Stimulated activated CD8-positive, alpha-beta memory T cell treated with anti-CD3 and anti-CD28 coated beads, Interleukin-7, amount 100 ng/mL, for 24 hours (primary cell): ENCODE measurements at places on chromosomes 3 and 15.

- DNase-seq = no peak
These were observed 55.6 kb downstream of the CGGBP1 start for GRCh38 chr3:88003115-88003755.

GRCh38 chr3:196968233-196969133 is at the start of gene PIGZ:
Gene PIGZ, minus strand, starts transcription at chr3:196968833. Its CDS starts 16,802 bp downstream, at chr3:196952031.
- DNase-seq = no peak

DNA sequence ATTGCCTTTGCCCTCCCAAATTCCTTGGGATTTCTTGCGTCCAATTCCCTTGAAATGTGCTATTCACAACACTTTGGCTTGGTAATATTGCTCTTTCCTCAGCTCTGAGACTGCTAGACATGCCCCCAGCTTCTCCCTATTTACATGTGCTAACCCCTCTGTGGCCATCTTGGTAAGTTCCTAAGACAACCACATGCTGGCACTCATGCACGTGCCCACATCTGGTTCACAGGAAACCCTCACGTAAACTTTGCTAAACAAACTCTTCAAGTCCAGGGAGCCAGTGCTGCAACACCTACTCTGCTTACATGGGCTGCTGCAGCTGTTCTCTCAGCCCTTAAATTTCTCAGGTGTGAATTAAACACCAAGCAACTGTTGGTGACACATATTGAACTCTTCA is 121.8 kb downstream of the ADAMTSL3 start:
- DNase-seq = no peak

DNA sequence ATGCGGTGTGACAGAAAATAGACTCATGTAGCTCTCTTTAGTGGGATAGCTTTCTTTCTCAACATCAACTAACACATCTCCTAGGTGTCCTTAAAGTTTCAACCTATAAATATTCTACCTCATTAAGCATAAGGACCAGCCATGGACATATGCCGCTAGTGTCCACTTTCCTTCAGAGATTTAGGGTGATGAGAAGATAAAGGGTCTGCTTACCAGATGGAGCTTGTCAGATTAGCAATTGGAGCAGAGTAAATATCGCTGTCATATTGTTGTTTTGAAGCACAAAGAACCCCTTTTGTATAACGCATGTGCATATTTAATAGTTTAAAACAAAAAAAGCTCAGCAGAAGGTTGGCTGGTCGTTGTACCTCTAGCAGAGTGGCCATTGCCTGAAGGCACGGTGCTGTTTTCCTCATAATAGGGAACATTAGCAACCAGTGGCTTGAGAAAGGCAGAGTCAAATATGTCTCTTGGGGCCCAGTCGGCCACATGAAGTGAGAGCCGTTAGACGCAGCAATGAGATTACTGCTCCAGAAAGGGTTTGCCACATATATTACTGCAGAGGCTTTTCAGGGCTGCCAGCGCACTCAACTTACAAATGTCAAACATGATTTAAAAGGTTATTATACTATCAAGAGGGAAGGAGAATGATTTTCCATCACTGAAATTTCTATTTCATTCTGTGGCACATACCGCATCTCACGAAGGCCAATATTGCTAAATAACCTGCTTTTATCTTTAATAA is 264.2 kb downstream of the ROBO2 start:
- no peak for DNase-seq

DNA sequence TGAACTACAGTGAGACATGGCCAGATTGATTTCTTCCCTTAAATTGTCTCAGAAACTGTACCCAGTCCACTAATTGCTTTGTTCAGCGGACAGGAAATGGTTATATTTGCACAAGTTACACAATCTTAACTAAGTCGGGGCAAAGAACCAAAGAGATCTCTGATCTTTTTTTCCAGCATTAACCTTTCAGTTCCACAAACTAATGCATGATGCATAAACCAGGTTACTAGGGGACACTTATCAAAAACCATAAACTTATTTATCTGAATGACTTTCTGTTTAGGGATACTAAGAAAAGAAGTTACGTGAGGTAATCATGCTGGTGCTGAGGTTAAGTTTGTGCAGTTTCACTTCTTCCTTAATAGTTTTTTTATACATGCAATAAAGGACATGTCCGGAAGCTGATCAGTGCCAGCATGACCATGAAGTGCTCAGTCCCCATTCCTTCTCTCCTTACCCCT is 22.4 kb downstream of the FNDC3B start:
- no peak for DNase-seq

GRCh38 chr3:72258361-72259141 is 473.6 kb upstream of the PROK2 start:
- no peak for DNase-seq

DNA sequence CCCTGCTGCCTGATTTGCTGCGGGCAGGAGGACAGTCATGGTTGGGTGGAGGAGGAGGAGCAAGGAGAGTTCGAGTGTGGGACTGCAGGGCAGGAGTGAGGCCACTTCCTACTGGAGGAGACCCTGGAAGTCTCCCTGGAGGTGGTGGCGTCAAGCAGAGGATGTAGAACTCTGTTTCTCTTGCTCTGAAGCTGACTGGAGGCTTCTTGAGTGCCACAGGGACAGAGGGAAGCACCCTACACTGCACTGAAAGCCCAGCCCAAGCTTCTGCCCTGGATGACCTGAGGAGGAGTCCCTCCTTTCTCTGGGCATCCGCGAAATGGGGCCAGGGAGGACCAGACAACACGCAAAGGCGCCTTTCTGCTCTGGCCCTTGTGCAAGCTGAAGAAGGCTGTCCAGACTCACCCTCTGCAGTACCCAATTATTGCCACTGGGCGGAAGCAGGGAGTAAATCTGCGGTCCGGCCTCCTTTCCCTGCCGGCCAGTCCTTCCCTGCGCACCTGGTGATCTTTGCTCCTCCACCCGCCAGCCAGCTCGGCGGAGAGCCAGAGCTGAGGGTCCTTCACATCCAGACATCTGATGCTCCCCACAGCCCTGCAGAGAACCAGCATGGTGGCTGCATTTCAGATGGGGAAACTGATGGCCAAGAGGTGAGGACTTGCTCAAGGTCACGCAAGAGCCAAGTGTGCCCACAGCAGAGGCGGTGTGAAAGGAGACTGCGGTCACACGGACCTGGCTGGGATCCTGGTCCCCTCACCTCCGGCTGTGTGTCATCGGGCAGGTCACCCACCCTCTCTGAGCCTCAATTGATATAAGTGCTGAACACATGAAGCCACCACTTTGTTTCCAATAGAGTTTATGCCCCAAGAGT is 207.1 kb downstream of the TBC1D2B start:
- peak; percentile 13 for DNase-seq

DNA sequence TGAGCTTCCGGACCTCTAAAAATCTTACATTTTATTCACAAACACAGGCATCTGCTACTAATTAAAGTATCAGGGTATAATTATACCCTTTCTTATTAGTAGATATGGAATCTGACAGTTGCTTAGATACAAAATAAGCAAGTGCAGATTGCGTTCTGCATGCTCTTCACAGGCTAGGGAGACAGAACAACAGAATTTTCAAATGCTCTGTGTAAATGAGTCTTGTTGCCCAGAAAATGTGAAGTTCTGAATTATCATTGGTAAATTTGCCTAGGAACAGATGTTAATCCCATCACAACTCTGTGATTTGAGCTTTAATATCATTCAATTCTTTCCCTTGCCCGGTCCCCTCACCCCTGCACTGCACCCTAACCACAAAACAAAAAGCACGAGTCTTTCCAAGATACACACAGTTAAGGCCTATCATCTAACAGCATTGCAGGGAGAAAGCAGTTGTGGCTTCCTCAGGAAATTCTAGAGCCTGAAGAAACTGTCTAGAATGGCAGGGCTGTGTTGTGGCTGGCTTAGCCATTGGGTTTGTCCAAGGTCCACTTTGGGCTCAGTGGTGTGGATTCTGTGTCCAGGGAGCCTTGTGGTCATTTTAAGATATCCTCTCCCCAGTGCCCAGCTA is 119.8 kb downstream of the PDCD6IP start:
- no peak for DNase-seq
